ENCODE measurements at places on chromosomes 6 and 20. TPM values are rescaled to one million over a fixed set of nuclear protein-coding genes. Genes with fewer than 3 reads are reported as not detected.

Gene LY6G6F
- not detected for total RNA-seq

Gene TRIM10
- not detected for total RNA-seq

Gene CNR1
- 0.26 TPM for total RNA-seq

Gene KCNK5
- 5.7 TPM for total RNA-seq

Gene MAN1A1
- total RNA-seq = 4.0 TPM

Gene CLDN20
- total RNA-seq = not detected

Gene ZC2HC1B
- total RNA-seq = not detected

Gene KIF6
- total RNA-seq = 2.7 TPM

Gene PTCRA
- total RNA-seq = not detected

Gene CCDC170
- total RNA-seq = 0.06 TPM

Gene CLVS2
- total RNA-seq = 1.8 TPM

Gene FOXS1
- 0.53 TPM for total RNA-seq

Gene PPP1R16B
- 1.6 TPM for total RNA-seq

Gene WFDC5
- not detected for total RNA-seq

Gene MEP1A
- not detected for total RNA-seq

Gene SGK2
- total RNA-seq = 2.8 TPM

Gene LHFPL5
- total RNA-seq = not detected

Gene SNAP25
- total RNA-seq = not detected

Gene RPS21
- 1,629 TPM for total RNA-seq

Gene C6orf15
- not detected for total RNA-seq
